Activated T-cell treated with anti-CD3 and anti-CD28 coated beads, Interleukin-2, amount 50 U/mL, for 72 hours (primary cell): ENCODE measurements at places on chromosomes 4 and X. TPM values are rescaled to one million over a fixed set of nuclear protein-coding genes. Genes with fewer than 3 reads are reported as not detected.

Gene CNKSR2
- total RNA-seq, result 7.6 TPM

Gene PCYT1B
- total RNA-seq, result 0.07 TPM

Gene PAGE4
- total RNA-seq, result not detected

Gene TGIF2LX
- not detected for total RNA-seq

Gene CDK16
- 88.6 TPM for total RNA-seq

Gene UCP1
- total RNA-seq, result not detected

Gene S100P
- total RNA-seq, result 84.6 TPM

Gene RAI2
- 0.82 TPM for total RNA-seq

Gene CT45A8
- not detected for total RNA-seq

Gene TRIM2
- total RNA-seq, result 1.3 TPM

Gene CDKL2
- total RNA-seq, result 1.3 TPM

Gene DGKK
- not detected for total RNA-seq

Gene HDAC6
- 109 TPM for total RNA-seq

Gene TLR10
- not detected for total RNA-seq

Gene CLDN34
- total RNA-seq, result not detected

Gene CBR4
- total RNA-seq, result 24.4 TPM

Gene SMIM31
- not detected for total RNA-seq

Gene AREG
- 7.5 TPM for total RNA-seq

Gene FAM133A
- not detected for total RNA-seq

Gene GSPT2
- 11.6 TPM for total RNA-seq

Gene RS1
- total RNA-seq, result not detected

Gene TXLNG
- total RNA-seq, result 24.6 TPM

Gene SH2D1A
- total RNA-seq, result 47.1 TPM

Gene SLC34A2
- total RNA-seq, result not detected

Gene ACOT9
- 92.3 TPM for total RNA-seq

Gene UGT2A1
- total RNA-seq, result not detected

Gene CHIC2
- total RNA-seq, result 22.9 TPM

Gene FTHL17
- not detected for total RNA-seq

Gene RRAGB
- total RNA-seq, result 11.5 TPM
